Psoas muscle (tissue), 8 donors: ENCODE measurements at places on chromosomes 5 and 9. TPM values are rescaled to one million over a fixed set of nuclear protein-coding genes. Genes with fewer than 3 reads are reported as not detected.

C9orf50 gene
- total RNA-seq, result not detected

BTNL8 gene
- 0.46 TPM for total RNA-seq

TNC gene
- 2.7 TPM for total RNA-seq

ATOSB gene
- total RNA-seq, result 10.0 TPM

ZNF622 gene
- total RNA-seq, result 11.8 TPM

IL13 gene
- total RNA-seq, result not detected

SEC24A gene
- 10.5 TPM for total RNA-seq

HRCT1 gene
- total RNA-seq, result 1.8 TPM

TMC1 gene
- total RNA-seq, result 2.6 TPM

HACD4 gene
- total RNA-seq, result 0.23 TPM
